ENCODE measurements at places on chromosomes 6 and 20.
A peak's percentile ranks its signal among the peaks of the same experiment; 100 is the strongest.

- no peak for DNase-seq
Measured at GRCh38 chr6:14348389-14348788, 230.8 kb downstream of the CD83 start.

DNA sequence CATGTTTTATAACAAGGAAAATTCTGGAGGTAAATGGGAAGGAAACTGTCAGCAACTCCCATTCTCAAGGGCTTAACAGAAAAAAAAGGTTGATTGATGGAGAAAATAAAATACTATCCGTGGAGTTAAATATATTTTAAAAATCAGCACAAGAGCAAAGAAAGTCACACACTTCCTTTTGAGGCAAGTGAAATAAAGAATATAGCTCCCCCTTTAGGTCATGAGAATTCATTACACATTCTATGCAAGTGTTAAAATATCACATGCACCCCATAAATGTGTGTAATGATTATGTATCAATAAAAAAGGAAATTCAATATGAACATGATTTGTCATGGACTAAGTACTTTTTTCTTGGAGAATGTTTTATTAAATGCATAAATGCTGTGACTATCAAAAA lies 349.2 kb downstream of the TPBG start:
- no peak for DNase-seq

- no peak for DNase-seq
Measured at GRCh38 chr20:16147916-16148315, 425.3 kb downstream of the KIF16B start.

DNA sequence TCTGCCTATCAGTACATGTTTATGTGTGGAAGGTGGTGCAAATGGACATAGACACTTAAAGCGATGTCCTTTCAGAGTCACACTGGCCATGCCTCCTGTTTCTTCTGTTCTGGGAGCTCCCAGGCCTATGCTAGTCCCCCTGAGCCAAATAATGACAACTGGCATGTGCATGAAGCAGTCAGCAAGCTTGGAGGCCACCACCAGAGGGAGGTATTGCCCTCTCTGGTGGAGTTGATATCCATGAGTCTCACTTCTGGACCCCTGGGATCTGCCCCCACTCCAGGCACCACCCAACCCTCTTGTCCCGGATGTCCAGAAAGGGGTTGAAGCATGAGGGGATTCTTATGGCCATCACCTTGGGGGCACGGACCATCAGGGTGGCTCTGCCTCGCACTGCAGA lies 172.2 kb downstream of the AIG1 start:
- DNase-seq, result no peak

- DNase-seq, result no peak
Measured at GRCh38 chr20:44784688-44785087, 25.7 kb downstream of the RIMS4 start.

- no peak for DNase-seq
Measured at GRCh38 chr20:53033176-53033575, 61.0 kb downstream of the TSHZ2 start.

DNA sequence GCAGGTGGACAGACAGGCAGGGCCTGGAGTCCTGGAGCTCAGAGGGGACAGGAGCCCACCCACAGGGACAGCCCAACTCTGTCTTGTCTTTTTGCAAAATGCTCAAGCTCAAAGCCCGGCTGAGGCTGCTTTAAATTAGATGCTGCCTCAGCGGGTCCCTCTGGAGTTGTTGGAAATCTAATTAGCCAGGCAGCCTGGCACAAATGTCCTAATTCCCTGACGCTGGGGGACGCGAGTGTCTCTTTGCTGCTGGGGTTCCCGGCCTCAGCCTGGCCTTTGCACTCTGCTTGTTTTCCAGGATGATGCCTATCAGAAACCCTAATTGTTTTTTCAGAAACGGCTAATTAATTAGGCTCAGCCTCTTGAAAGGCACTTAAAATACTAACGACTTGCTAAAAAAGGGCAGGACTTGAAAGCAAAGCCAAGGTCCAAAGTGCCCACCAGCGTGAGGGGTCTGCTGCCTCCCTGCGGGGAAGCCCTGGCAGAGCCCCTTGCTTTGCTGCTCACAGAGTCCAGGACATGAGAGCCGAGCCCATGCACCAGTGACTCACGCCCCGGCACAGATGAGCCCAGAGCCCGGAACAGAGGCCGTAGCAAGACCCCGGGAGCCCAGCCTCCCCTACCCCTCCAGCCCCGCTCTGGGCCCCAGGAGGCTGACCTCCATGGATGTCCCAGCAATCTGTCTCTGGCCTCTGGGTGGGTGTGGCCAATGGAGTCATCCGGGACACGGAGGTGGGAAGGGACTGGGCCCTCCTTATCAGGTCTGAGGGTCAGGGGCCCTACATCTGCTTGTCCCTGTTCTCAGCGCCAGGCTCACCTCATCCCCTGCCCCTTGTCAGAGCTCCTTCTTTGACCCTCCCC lies 46.0 kb upstream of the BHLHE23 start:
- no peak for DNase-seq

DNA sequence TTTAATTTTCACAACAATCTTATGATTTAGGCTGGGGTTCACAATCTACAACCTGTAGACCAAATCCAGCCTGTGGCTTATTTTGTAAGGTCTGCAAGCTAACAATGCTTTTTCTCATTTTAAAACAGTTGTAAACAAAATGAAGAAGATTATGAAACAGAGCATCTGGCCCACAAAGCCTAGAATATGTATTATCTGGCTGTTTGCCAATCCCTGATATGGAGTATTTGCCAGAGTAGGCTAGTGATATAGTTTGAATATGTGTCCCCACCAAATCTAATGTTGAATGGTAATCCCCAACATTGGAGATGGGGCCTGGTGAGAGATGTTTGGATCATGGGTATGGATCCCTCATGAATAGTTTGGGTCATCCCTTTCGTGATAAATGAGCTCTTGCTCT lies 201.8 kb downstream of the DHX35 start:
- no peak for DNase-seq

GRCh38 chr6:7243179-7243981 lies 69.6 kb downstream of the SSR1 start:
- peak; percentile 79 for DNase-seq

GRCh38 chr6:125123468-125124048 lies 30.0 kb upstream of the TPD52L1 start:
- no peak for DNase-seq

DNA sequence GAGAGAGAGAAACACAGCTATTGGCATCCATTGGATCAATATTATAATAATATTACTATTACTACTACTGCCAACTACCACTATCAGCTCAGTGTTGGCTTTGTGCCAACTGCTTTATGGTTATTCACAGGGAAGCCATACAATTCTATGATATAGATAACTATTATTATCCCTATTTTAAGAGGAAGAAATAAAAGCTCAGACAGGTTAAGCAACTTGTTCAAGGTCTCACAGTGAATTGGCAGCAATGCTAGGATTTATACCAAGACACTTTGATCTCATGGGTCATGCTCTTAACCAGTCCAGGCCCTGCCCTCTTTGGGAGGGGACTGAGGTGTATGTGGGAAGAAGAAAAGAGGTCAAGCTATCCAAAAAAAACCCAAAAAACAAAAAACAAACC lies 82.0 kb upstream of the TRAF3IP2 start:
- no peak for DNase-seq

DNA sequence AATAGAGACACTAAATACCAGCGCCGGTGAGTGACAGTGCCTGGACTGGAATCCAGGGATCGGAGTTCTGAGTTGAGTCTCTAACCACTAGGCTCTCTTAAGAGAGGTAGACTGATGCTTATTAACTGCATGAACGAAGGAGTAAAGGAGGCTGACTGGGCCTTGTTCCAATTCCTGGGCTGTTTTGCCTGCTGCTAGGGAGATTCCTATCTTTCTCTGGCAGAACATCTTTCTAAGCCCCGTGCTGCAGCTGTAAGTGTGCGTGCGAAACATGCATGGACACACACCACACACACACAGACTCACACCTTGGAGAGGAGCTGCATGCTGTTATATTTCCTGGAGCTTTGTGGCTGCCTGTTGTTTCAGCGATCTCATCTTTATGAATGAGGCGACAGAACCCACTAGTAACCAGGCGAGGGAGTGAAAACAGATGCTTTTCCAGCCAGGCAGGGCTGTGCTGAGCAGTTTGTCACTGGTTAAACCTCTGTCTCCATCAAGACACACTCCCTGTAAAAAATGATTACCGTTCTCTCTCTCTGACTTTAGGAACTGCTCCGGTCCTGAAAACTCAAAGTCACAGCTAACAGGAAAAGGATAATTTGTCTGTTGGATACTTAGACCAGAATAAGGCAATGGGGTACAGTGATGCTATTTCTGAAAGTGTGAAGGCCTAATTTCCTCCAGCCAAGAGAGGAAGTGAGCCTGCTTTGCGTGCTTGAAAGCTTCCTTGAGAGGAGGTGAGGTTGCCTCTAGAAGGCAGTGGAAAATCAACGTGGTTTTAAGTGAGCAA lies 157.4 kb upstream of the ZNF217 start:
- no peak for DNase-seq

DNA sequence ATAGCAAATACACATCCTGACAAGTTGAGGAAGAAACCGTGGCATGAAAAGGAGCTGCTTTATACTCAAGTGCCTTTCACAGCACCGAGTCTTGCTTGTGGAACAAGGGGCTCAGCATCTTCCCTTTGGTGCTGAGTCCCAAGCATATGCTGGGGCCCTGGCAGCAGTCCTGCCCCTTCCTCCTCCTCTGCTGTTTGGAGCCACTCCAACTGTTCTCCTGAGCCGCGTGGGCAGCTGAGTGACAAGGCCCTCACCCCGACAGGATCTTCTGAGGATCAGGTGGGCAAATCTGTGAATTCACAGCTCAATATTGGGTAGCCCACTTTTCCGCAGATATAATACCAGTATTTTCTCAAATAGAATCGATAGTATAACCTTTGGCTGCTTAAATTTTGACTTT lies 24.7 kb downstream of the DACT2 start:
- no peak for DNase-seq

DNA sequence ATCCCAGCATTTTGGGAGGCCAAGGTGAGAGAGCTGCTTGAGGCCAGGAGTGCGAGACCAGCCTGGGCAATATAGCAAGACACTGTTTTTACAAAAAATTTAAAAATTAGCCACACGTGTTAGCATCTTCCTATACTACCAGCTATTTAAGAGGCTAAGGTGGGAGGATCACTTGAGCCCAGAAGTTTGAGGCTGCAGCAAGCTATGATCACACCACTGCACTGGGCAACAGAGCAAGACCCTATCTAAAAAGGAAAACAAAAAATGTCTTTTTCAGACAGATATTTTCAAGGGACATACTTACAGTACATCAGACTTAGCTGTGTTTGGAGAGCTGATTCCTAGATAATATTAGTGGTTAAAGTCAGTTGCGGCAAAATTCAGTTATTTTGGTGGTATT lies 72.9 kb upstream of the XRN2 start:
- DNase-seq, result no peak

DNA sequence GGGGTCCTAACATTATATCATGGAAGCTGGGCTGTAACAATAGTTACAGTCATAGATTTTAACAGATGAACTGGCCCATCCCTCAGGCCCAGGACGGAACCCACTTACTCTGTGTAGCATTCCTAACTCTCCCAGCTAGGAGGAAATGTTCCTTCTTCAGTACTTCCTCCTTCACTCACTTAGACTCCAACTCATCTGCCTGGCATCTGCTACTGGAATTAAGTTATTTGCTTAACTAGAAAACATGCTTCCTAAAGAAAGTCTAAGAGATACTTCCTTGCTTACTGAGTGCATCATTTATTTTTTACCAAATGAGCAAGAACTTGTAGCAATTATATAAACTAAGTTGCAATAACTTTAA lies 20.5 kb downstream of the GCLC start:
- DNase-seq, result no peak

GRCh38 chr6:82987951-82988350 lies 77.7 kb downstream of the UBE3D start:
- DNase-seq, result no peak

GRCh38 chr20:61588411-61589385 lies 336.6 kb downstream of the CDH4 start:
- no peak for DNase-seq

- DNase-seq, result no peak
Measured at GRCh38 chr6:43231735-43232450, 2.6 kb upstream of the DNPH1 start.

GRCh38 chr6:52994031-52994838 lies 849 bp downstream of the GSTA4 start:
- DNase-seq, result peak; percentile 29

GRCh38 chr20:9408422-9409300 lies 105.7 kb upstream of the LAMP5 start:
- DNase-seq, result no peak

GRCh38 chr20:45727044-45727443 lies 4.9 kb downstream of the SPINT4 start:
- no peak for DNase-seq

DNA sequence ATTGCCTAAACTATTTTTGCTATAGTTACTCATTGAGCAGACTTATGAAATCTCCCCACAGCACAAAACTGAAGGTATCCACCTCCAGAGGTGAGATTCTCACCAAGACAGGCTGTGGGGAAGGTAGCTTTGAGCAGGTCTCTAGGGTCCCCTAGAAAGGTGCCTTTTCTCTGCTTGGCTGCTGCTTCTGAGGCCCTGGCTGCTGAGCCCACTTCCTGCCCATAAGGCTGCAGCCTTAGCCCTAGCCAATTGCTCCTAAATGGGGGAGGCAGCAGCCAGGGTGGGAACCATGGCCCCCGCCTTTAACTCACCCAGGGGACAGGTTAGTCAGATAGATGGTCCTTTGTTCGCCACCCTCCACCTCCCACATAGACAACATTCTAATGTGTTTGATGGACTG lies 3.6 kb downstream of the NT5E start:
- DNase-seq, result no peak

- DNase-seq, result no peak
Measured at GRCh38 chr6:13538084-13538483, 36.3 kb upstream of the SIRT5 start.

DNA sequence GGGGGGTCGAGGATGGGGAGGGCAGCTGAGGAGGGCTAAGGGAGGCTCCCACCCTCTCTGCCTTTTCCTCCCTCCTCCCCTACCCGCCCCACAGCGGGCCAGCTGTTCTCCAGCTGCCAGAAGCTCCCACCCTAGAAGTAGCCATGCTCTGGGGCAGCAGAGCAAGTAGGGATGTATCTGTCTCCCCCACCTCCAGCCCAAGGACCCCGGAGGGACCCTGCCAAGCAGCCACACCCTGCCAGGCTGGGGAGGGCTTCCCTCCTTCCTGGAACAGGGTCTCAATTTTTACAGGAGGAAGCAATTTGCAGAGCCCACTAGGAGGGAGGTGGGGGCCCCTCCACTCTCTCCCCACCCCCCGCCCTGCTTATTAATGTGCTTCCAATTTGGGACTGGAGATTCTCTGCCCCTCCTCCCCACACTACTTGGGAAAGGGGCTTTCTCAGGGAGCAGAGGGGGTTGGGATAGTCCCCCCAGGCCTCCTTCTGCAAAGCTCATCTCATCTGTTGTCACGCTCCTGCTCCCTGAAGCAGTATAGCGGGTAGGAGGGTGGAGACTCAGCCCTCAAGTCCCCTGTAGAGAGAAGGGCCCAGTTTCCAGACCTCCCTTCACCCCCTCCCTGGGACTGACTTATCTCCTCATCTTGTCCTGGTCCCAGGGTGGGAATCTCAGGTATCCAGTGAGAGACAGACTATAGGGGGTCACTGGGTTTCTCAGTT lies 4.5 kb downstream of the TEAD3 start:
- DNase-seq, result no peak

GRCh38 chr6:87723170-87724078 lies 21.4 kb upstream of the AKIRIN2 start:
- DNase-seq, result no peak

- DNase-seq, result no peak
Measured at GRCh38 chr6:107813555-107814194, 10.4 kb downstream of the SCML4 start.

- DNase-seq, result no peak
Measured at GRCh38 chr20:53141201-53142050, 169.3 kb downstream of the TSHZ2 start.

GRCh38 chr6:109296971-109297372 lies 85.3 kb downstream of the CD164 start:
- no peak for DNase-seq
